ENCODE measurements at places on chromosomes 11 and 22.

DNA sequence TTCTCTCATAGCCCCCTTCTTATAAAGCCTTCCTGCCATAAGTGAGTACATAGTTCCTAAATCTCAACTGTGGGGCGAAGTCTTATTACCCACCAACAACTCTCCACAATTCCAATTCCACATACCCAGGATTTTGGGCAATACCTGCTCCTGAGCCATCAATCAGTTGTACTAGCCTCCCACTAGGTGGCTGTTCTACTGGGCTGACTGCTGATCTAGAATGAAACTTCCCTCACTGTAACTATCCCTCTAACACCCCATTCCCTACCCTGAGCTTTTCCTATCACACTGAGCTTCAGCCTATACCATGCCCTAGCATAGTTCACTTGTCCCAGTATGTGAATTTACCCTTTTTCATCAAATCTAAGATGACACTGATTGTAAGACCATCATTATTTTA is 52.5 kb downstream of the RRAS2 start:
- no peak for DNase-seq

- DNase-seq, result no peak
These were observed 1.9 kb upstream of the GRAP2 start for GRCh38 chr22:39898997-39899396.

- no peak for DNase-seq
These were observed 36.0 kb downstream of the IRAG1 start for GRCh38 chr11:10657308-10658271.

DNA sequence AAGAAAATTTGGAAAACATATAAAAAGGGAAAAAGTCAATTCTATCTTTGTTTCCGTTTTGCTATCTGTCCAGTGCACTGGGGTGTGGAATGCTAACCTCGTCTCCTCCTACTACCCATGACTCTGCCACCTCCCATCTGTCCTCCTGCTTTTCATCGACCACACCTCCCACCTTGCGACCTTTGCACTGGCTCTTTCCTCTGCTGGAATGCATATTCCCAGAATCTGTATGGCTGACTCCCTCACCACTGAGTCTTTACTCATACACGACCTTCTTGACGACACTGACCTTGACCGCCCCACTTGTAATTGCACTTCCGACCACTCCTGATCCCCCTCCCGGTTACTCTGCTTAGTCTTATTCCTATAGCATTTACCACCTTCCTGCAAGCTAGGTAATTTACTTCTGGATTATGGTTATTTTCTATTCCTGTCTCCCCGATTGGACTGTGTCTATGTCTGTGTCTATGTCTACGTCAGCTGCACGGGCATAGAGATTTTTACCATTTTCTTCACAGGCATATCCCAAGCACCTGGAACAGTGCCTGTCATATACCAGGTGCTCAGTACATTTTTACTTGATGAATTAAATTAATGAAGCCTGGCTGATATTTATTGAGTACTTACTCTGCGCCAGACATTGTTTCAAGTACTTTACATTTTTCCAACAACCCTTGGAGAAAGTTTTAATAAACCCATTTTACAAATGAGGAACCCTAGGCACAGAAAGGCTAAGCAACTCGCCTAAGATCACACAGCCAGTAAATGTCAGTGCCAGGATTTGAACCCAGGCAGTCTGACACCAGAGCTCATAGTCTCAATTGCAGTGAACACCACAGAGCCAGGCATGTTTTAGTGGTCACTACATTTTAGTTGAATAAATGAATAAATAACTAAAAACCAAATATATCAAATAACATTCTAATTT is 89.3 kb upstream of the SLC22A12 start:
- peak; percentile 45 for DNase-seq

DNA sequence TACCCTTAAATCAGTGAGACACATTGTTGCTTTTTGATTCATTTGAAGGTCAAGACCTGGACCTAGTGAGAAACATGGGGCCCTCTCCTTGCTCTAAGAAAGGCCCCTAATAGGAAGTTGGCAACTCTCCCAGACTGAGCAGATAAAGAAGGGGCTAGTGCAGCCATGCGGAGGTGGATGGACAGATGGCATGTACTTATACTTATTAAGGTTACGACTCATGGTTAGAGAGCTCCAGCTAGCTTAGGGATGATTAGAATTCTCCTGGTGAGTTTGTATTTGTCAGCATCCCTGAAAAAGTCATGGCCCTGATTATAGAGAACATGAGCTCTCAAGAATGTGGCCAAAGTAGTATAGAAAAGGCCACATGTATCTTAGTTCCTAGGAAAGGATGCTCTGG is 112.1 kb upstream of the BDNF start:
- DNase-seq, result no peak

- DNase-seq, result no peak
These were observed 3.8 kb downstream of the FLI1 start for GRCh38 chr11:128697645-128698174.

DNA sequence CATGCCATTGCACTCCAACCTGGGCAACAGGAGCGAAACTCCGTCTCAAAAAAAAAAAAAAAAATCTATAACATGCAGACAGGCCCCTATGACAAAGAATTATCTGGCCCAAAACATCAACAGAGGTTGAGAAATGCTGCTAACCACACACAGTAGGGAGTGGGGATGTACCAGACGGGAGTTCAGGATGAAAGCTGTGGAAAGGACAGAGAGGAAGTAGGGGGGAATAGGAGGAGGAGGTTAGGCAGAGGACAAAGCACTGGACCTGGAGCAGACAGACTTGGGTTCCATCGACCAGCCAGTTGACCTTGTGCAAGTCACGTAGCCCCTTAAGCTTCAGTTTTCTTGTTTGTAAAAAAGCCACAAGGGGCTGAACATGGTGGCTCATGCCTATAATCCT is 12.5 kb downstream of the LRP4 start:
- no peak for DNase-seq

DNA sequence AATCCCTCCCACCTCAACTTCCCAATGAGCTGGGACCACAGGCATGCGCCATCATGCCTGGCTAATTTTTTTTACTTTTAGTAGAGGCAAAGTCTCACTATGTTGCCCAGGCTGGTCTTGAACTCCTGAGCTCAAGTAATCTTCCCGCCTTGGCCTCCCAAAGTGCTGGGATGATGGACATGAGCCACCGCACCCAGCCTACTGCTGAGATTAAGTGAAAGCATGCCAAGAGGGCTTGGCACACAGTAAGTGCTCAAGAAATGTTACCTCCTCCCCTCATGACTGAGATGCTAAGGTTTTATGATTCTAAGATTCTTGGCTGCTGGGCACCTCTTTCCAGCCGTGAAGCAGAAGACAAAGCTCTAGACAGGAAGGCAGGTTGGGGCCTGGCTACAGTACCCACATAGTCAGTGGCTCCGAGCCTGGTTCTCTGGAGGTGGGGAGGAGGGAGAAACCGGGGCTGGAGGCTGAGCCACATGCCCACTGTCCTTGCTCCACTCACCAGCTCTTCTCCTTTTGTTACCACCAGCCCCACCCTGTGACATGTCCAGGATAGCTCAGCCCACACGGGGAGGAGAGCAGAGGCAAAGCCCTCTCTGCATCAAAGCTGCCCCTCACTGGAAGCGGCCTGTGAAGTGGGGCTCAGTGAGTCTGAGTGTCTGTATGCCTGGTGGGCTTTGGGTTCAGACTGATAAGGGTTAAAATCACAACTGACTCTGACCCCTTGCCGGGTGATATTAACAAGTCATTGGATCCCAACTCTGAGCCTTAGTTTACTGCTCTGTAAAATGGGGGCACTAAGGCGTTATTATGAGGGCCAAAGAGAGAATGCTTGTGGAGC is 12.9 kb downstream of the ARHGEF17 start:
- DNase-seq, result no peak

DNA sequence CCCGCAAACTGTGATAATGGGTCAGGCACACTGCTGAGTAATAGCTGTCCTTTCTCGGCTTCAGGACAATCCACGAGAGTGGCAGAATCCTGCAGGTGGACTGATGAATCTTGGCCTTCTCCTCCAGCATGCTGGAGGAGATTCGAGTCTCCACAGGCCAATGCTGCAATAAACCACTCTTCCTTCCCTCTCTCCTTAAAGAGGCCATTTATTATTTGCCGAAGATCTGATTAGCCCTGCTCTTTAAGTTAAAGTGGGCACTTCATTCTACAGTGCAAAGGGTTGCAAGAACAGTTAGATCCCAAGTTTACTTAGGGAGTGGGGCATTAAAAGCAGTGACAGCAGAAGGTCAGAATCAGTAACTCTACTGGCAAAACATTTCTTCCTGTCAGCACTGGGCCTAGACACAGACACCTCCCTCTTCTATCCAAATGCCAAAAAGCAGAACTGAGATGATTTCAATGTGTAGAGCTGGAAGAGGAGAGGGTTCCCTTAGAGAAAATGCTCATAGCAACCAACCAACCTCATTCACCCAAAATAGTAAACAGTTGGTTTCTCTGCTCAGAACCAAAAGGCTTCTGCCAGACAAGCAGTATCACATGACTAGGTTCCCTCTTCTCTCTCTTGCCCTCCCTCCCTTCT is 121.7 kb downstream of the SGSM3 start:
- DNase-seq, result no peak

GRCh38 chr11:8331767-8332166 is 68.1 kb upstream of the LMO1 start:
- DNase-seq, result no peak

- DNase-seq, result no peak
These were observed 12.7 kb upstream of the ISX start for GRCh38 chr22:35053060-35053835.

- DNase-seq, result no peak
These were observed 85.6 kb upstream of the GRIA4 start for GRCh38 chr11:105524286-105524685.

- no peak for DNase-seq
These were observed 74.5 kb upstream of the LUZP2 start for GRCh38 chr11:24422376-24422775.

GRCh38 chr22:30277547-30278344 is 11.1 kb upstream of the OSM start:
- DNase-seq, result no peak

- DNase-seq, result no peak
These were observed 389.3 kb downstream of the KCNA4 start for GRCh38 chr11:29627541-29627940.

DNA sequence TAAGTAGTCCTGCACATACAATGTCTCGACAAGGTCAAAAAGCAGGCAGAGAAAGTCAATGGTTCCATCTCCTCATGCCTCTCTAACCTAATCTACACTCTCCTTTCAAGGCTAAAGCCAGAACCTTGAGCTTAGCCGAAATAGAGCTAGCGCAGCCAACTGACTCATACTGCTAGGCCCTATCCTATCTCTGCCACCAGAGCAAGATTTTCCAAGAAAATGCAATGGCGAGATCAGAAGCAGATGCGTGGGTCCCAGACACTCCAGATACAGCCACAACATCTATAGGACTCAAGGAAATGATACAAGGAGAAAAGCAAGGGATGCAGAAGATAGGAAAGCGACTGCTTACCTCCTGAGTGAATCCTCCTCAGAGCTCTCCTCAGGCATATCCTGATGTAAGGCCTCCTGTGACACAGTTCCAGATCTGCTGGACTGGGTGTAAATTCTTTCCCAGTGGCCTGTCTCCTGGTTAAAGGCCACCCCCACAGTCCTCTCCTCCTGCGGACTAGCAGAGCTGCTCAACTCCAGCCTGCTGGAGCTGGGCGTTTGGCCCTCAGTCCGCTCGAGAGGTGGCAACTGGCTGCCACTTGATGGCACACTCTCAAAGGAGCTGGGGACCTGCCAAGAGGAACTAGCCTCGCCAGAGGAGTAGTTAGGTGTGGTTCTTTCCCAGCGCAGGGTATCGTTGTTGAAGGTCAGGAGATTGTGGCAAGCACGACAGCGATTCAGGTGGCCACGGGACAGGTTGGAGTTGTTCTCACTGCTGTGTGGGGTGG is 52.0 kb downstream of the AMBRA1 start:
- no peak for DNase-seq

DNA sequence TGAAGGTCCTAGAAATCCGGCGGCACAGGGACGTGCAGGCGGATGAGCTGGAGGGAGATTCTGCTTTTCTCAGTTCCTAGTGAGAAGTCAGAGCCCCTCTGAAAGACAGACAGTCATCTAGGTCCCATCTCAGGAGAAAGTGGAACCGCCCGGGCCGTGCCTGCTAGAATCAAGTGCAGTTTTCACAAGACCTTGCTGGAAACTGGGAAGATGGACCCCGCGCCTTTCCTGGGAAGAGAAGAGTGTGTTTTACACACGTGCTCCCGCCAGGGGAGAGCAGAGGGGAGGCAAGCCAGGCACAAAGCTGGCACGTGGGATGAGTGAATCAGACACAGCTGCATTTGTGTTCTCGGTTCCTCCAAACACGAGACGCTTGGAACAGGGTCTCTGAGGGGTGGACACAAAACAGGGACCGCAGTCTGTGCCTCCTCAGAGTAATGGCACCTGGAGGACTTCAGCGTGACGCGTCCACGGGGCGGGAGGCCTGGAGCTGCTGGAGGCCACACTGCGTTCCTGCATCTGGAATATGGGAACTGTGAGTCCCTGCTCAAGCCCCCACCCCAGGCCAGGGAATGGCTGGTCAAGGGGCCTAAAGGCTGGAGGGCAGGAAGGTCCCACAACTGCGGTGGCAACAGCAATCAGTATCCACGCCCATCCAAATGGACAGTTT is 218.3 kb downstream of the BRD1 start:
- DNase-seq, result no peak

- peak; percentile 80 for DNase-seq
These were observed 43.3 kb downstream of the BDNF start for GRCh38 chr11:27656806-27657483.

GRCh38 chr22:19717691-19718455 is 3.6 kb downstream of the SEPTIN5 start:
- peak; percentile 91 for DNase-seq

DNA sequence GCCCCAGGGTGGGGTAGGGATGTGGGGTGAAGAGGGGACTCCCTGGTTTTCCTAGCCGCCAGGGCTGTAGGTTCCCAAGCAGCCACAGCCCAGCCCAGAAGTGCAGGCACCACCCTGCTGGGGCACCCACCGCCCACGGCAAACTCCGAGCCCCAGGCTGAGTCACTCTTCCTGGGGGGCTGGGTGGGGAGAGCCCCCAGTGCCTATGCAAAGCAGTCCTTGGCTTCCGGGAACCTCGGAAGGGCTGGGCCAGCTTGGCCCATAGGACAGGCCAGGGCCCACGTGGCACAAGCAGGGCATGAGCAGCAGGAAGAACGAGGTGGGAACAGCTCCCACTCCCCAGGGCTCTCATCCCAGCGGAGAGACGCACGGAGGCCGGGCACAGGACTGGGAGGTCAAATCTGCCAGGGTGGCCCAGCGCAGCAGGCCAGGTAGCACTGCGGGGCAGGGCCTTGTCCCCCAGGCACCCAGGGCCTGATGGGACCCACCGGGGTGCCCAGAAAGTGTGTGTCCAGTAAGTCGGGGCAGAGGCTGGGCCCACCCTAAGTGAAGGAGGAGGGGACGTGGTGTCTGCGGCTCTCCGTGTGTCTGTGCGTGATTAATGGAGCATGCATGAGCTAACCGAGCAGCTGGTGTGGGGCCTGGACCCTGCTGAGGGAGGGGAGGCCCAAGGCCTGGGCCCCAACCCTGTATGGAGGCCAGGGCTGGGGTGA is 4.6 kb upstream of the IL17REL start:
- no peak for DNase-seq

- DNase-seq, result no peak
These were observed 17.8 kb upstream of the TP53I11 start for GRCh38 chr11:44968510-44968909.

GRCh38 chr11:108620958-108621772 is 27.6 kb upstream of the EXPH5 start:
- DNase-seq, result no peak
